Psoas muscle (tissue), 8 donors: ENCODE measurements at places on chromosomes 1 and 21. TPM values are rescaled to one million over a fixed set of nuclear protein-coding genes. Genes with fewer than 3 reads are reported as not detected.

Gene PLA2G2F
- total RNA-seq, result not detected

Gene FMN2
- total RNA-seq, result not detected

Gene FMO1
- 0.30 TPM for total RNA-seq

Gene KRTAP10-1
- not detected for total RNA-seq
